ENCODE measurements at places on chromosomes 6 and 20.

GRCh38 chr6:31541059-31541657, 645 bp downstream of the DDX39B start:
- DNase-seq = peak; percentile 73

DNA sequence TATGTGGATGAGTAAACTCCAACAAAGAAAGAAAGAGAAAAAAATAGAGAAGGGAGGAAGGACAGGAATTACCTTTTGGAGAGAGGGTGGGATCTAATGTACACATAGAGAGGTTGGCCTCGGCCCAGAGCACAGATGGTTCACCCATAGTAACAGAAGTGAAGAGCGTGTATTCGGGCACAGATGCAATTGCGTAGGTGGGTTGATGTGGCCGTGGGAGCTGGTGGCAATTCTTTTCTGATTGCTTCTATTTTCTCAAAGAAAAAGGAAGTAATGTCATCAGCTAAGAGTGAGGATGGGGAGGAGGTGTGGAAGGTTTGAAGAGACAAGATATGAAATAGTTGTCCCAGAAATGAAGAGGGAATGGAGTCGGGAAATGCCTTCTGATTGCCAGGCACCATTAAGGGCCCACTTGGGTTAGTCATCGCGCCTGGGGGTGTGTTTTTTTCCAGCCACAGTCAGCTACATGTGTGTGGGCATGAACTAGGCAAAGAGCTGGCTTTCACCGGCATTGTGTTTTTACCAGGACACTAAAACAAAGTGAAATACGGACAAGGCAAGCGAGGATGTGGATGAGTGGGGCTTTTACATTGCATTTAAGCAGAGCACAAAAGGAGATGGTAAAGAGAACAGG, 158.7 kb downstream of the SYNE1 start:
- no peak for DNase-seq

GRCh38 chr20:64077094-64077493, 2.2 kb downstream of the RGS19 start:
- peak; percentile 37 for DNase-seq

GRCh38 chr20:59836767-59837166, 96.7 kb downstream of the SYCP2 start:
- no peak for DNase-seq

GRCh38 chr20:16953858-16954257, 205.7 kb downstream of the OTOR start:
- DNase-seq = no peak

DNA sequence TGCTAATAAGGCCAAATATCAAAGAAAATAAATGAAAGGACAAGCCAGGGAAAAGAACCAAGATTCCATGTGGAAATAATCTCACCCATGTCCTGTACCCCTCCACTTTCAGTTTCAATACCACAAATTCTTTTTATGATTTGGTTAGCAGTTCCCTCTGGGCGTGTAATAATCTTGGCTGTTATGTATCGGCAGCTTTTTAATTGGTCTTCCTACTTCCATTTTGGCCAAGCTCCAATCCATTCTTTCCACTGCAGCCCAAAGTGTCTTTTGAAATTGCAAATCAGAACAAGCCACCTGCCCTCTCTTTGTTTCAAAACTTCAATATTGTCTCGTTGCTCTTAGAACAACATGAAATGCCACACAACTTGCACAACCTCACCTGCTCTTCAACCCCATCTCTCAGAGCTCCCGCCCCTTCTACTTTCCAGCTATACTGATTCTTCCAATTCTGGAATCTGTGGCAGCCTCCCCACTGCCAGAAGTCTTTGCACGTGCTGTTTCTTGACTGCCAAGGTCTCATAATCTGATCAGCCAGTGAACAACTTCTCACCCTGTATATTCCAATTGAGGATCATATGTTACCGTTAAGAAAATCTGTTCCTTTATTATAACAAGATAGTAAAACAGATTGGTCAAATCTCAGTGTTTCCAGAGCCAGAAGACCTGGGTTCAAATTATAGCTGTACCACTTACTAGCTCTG, 354.5 kb downstream of the CBLN4 start:
- DNase-seq = no peak

GRCh38 chr6:79385893-79386292, 151.3 kb downstream of the LCA5 start:
- DNase-seq = no peak

DNA sequence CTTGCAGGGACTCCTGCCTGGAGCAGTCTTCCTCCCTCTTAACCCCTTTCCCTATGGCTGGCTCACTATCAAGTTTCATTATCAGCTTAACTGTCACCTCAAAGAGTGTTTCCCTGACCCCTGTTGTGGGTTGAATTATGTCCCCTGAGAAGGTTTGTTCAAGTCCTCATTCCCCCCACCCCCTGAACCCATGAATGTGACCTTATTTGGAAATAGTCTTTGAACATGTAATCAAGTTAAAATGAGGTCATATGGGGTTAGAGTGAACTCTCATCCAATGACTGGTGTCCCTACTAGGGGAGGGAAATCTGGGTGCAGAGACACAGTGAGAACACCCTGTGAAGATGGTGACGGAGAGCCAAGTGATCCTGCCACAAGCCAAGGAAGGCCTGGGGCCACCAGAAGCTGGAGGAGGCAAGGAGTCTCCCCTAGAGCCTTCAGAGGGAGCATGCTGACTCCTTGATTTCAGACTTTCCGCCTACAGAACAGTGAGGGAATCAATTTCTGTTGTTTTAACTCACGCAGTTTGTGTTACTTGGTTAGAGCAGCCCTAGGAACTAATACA, 165.2 kb upstream of the TOP1 start:
- no peak for DNase-seq

- DNase-seq = peak; percentile 42
These were observed 15.4 kb upstream of the KIAA1755 start for GRCh38 chr20:38275815-38276550.

- DNase-seq = no peak
These were observed 659 bp downstream of the TAF4 start for GRCh38 chr20:62064770-62065673.

Measured in CD4-positive, alpha-beta T cell treated with Interleukin-1 beta for 1 hour (primary cell).